ENCODE measurements at places on chromosomes 1 and 21. TPM values are rescaled to one million over a fixed set of nuclear protein-coding genes. Genes with fewer than 3 reads are reported as not detected.
A peak's percentile ranks its signal among the peaks of the same experiment; 100 is the strongest.

Gene TFAP2E
- total RNA-seq = 0.27 TPM

Gene PLCH2
- 1.2 TPM for total RNA-seq

Gene KCNJ15
- total RNA-seq = not detected

DNA sequence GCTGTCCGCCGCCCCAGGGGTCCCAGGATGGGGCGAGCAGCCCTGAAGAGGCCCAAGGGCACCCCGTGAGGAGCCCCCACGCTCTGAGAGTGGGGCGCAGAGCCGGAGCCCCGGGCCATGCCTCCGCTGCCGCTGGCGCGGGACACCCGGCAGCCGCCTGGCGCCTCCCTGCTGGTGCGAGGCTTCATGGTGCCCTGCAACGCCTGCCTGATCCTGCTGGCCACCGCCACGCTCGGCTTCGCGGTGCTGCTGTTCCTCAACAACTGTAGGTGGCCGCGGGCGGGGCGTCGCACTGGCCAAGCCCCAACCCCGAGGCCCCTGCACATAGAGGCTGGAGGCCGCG is 14.5 kb downstream of the AGRN start:
- DNase-seq = no peak

- peak; percentile 81 for DNase-seq
Measured at GRCh38 chr1:1431845-1432273, 3.6 kb upstream of the VWA1 start.

GRCh38 chr1:114549137-114549536 is 32.3 kb downstream of the BCAS2 start:
- DNase-seq = no peak

GRCh38 chr1:230375780-230376179 is 50.4 kb downstream of the PGBD5 start:
- no peak for DNase-seq

GRCh38 chr1:199698222-199698621 is 329.3 kb upstream of the NR5A2 start:
- DNase-seq = no peak

DNA sequence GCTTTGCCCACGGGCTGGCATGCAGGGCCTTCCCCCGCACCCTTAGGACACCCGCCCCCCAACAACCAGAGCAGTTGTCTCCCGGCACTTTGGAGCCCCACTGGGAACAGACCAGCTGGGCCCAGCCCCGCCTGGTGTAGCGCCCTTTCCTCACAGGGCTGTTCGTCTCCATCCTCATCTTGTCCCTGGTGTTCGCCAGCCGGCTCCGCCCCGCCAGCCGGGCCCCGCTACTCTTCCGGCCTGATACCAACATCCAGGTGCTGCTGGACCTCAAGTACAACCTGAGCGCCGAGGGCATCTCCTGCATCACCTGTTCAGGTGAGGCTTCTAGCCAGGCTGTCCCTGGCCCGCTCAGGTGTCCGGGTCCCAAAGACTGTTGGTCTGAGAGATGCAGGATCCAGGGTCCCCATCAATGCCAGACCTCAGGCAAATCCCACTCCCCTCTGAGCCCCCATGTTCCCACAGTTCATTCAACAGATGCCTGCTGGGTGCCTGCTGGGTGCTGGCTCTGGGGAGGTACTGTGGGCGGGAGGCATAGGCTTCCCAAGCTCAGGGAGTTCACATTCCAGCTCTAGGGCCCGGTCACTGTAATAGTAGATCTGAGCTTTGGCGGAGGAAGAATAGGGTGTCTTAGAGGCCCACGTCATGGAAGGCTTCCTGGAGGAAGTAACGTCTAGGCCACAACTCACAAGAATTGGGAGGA is 41.7 kb downstream of the DISP3 start:
- DNase-seq = no peak

GRCh38 chr1:176177764-176178163 is 29.3 kb downstream of the COP1 start:
- no peak for DNase-seq

DNA sequence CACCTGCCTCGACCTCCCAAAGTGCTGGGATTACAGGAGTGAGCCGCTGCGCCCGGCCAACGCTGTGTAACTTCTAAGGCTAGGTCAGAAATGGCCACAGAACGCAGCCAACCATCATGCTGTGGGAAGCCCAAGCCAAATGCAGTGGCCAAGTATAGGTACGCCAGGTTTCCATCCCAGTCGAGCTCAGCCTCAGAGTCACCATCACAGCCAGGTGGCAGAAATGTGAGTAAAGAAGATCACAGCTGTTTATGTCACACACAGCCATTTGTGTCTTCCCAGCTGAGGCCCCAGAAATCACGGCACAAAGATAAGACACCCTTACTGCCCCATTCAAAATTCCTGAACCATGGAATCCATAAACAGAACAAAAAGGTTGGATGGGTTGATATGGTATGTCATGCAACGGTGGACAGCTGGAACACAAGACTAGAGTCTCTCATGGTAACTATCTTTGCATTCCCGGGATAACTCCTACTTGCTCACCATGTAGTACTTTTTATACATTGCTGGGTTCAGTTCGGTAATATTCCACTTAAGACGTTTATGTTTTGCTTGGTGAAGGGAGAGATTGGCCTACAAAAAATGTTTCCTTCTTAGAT is 84.3 kb downstream of the SLC45A1 start:
- no peak for DNase-seq

GRCh38 chr1:181739214-181739613 is 255.9 kb downstream of the CACNA1E start:
- no peak for DNase-seq

DNA sequence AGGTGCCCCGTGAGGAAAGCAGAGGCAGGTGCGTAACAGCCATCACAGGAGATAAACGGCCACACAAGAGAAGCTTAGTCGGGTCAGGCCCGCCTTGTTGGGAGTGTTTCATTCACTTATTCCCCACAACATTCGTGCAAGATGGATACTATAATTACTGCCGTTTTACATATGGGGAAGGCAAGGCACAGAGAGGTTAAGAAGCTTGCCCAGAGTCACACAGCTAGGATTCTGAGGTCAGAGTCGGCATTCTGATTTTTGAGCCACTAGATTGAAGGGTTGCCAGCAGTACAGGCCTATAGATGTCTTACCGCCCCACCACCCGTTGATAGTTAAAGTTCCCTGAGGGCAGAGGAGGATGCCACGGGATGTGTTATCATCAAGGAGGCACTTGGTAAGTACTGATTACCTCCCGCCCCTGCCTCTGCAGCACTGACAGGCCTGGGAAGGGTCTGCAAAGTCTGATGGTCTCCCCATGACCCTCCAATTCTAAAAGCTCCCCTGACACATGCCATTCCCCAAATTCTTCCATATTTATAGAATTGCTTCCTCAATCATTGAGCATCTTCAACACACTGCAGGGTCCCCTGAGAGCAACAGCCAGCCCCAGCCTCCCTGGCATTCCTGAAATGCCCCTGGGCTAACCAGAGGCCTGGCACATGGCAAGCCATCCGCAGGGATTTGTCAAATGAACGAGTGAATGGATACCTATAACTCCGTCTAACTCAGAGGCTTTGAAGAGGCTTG is 74.7 kb upstream of the CLDN14 start:
- no peak for DNase-seq

DNA sequence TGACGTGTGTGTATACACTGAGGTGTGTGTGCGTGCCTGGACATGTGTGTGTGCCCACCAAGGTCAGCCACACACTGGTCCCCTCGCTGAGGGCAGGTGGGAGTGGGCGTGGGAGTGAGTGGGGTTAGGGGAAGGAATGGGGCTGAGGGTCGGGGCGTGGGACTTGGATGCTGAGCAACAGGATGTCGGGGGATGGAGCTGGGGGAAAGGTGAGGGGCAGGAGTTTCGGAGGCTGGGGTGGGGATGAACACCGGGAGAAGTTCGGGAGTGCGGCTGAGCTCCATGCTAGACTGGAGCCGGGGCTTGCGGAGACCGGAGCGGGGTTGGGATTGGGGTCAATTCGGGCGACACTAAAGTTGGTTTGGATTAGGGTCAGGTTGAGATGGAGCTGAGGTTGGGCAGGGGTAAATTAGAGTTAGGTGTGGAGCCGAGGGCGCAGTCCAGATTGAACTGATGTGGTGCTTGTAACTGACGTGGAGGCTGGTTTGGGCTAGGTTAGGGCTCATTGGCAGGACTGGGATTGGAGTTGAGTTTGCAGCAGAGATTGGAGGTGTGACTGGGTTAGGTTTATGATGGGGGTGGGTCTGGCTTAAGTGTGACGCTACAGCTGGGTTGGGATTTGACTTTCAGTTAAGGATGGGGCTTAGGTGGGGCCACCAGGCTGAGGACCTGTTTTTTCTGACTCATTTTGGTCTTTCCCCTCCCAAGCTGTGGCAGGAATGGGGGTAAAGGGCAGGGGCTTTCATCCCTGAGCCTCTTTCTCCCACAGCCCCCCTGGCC is 3.3 kb upstream of the GUCA2A start:
- DNase-seq = no peak

GRCh38 chr1:169933984-169934725 is 40.5 kb upstream of the SCYL3 start:
- no peak for DNase-seq

DNA sequence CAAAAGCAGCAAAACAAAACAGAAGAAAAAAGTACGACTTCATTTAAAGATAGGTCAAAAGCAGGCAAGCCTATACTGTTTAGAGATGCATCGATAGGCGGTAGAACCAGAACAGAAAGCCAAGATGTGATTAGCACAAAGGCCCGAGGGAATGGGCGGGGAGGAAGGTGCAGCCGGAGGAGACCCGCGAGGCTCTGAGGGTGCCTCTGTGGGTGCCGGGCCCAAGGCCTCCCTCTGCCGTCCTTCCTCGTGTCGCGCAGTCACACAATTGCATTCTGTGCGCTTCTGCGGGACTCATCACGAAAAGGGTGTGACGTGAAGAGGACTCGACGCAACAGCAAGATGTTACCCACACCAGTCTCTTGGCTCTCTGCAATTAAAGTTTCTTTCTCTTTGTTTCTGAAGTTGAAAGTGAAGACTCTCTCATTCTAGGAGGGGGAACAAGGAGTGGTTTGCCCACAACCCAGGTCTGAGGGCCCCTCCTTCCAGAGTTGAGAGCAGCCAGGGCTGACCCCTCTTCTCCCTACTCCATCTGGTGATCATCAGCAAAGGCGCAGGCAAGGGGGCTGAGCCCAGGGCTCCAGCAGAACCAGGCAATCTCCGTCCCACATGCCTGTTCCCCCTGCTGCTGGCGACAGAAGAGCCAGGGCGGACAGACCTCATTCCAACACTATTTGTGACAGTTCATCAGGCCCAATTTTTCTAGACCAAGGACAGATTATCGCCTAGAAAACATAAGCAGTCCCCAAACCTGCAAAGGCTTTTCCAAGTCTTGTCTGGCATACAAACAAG is 41.0 kb downstream of the NPHP4 start:
- DNase-seq = no peak

DNA sequence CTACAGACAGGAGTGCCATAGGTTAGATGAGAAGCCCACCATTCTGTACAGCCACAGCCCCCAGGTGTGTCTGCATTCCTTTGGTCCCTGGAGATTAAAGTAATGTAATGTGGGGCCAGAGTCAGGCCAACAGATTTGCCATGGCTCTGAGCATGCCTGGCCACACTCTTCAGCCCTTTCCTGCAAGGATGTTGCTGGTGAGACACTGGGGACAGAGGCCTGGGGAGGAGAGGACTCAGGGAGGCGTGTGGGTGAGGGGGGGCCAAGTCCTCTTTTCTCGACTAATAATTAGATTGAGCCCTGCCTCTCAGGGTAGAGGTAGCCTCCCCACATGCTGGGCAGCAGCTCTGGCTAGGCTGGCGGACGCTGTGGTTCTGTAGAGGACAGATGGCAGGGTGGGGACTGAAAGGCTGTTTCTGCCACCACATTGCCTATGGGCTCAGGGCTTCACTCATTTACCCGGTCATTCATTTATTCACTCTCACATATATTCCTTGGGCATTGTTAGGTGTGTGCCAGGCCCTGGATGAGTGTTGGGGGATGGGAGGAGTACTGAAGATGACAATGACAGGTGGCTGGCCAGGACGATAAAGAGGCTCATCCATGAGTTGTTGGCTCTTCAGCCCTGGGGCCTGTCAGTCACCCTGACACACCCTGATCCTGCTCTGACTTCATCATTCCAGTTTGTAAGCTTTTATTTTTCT is 7.1 kb upstream of the PRCC start:
- DNase-seq = no peak

- DNase-seq = peak; percentile 99
Measured at GRCh38 chr1:62436039-62436465, 797 bp upstream of the USP1 start.

Data from mucosa of descending colon (tissue), 3 donors.